Putamen (tissue), 1 donor: ENCODE measurements at places on chromosomes 6 and 20.

GRCh38 chr20:57544838-57545564 is 15.9 kb upstream of the PCK1 start:
- peak; percentile 7 for DNase-seq

- peak; percentile 76 for DNase-seq
These were observed 348 bp upstream of the AFDN start for GRCh38 chr6:167826230-167826895.

DNA sequence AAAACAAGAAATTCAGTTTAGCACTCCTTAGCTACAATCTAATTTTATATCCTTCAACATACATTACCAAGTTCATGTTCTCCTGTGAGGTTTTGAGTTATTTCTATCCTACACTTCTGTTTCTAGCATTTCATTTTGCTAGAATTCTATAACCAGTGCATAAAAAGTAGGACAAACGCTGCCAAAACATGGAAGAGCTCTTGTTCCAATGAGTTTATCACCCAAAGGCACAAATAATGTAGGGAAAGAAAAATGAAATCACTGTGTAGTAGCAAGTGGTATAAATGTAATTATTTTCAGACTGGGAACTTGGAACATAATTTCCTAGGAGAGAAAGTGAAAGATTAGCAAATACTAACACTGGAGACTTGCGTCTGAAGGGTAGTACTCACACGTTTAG is 413.3 kb upstream of the NRSN1 start:
- DNase-seq: no peak

GRCh38 chr6:73823046-73823735 is 127.2 kb downstream of the CD109 start:
- DNase-seq: no peak

GRCh38 chr6:160510199-160510598 is 153.9 kb downstream of the LPA start:
- no peak for DNase-seq

DNA sequence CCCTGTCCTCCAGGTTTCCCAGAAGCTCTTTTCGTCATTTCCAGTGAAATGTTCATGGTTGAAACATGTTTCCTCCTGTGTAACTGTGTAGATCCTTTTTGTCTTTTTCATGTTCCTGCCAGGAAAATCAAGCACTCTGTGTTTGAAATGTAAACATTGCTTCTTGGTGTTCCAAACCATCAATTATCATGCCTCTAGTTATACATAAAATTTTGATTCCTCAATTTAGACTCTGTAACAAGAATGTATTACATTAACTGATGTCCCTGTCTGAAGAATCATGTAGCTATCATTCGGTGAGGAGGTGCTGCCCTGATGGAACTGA is 546.3 kb upstream of the CITED2 start:
- DNase-seq: no peak

GRCh38 chr20:31833130-31833930 is 12.1 kb downstream of the FOXS1 start:
- no peak for DNase-seq
